ENCODE measurements at places on chromosomes 12 and 14. TPM values are rescaled to one million over a fixed set of nuclear protein-coding genes. Genes with fewer than 3 reads are reported as not detected.

Gene ENDOU
- total RNA-seq = not detected

Gene DPPA3
- not detected for total RNA-seq

Gene ANO2
- total RNA-seq = not detected

Gene AQP6
- total RNA-seq = not detected

Gene KRT73
- total RNA-seq = not detected

Gene KIF5A
- total RNA-seq = under 0.01 TPM
